ENCODE measurements at places on chromosomes 4 and X.

GRCh38 chrX:153635788-153636668 is 11.0 kb upstream of the DUSP9 start:
- no peak for DNase-seq

DNA sequence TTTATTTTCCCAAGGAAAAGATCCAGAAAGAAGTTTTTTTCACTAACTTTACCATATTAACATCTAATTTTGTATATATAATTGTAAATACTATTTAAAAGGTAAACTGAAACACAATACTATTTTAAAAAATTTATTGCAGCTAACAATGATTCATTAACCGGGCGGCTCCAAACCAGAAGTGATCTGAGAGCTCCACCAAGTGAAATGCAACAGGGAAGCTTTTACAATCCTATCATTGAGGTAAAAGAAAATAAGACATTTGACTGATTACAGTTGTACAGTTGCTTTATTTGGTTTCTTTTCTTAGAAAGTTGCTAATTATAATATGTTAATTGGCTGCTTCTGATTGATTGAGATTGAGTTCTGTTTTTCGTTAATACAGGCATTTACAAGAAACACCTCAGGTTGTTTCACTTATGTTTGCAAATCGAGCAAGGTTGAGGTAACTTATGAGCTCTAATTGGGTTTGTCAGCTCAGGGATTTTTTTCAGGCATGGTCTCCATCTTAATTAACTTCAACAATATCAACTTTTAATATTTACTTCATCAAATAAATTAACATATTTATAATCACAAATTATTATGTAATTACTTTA is 220.2 kb upstream of the UGT8 start:
- peak; percentile 22 for DNase-seq

- no peak for DNase-seq
Measured at GRCh38 chrX:132219343-132219768, at the start of gene RAP2C. Gene RAP2C (minus strand): TSS chrX:132219447. CDS start chrX:132217268, 2,179 bp downstream.

GRCh38 chr4:106277140-106277675 is 38.8 kb downstream of the TBCK start:
- no peak for DNase-seq

- no peak for DNase-seq
Measured at GRCh38 chrX:2691543-2692220, 587 bp downstream of the CD99 start.

DNA sequence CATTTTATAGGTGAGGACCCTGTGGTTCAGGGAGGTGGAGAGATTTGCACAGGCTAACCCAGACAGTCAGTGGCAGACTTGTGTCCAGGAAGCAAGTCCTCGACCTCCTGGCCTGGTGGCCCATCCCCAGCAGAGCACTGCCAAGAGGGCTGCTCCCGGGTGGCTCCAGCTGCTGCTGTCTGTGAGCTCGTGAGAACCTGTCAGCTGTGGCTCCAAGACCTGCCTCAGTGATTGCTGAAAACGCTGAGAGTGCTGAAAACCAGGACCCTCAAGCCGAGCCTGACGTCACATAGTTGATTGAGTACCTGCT is 74.2 kb downstream of the RTL9 start:
- no peak for DNase-seq

- no peak for DNase-seq
Measured at GRCh38 chr4:101244349-101244748, 103.0 kb downstream of the PPP3CA start.

DNA sequence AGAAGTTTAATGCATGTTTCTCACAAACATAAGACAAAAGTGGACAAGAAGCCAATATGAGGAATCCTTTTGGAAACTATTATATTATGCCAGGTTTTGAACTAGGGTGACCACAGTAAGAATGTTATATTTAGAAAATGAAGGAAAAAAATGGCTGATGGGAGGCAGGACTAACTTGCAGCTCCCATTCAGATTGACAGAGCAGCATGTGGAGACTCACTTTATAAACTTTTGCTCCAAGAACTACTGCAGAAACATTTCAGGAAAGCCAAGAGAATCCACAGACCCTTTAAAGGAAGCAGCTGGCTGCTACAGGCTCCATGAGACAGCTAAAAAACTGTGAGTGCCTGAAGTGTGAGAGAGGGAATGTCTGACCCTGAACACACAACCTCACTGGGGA is 738.6 kb upstream of the GRIA3 start:
- no peak for DNase-seq

DNA sequence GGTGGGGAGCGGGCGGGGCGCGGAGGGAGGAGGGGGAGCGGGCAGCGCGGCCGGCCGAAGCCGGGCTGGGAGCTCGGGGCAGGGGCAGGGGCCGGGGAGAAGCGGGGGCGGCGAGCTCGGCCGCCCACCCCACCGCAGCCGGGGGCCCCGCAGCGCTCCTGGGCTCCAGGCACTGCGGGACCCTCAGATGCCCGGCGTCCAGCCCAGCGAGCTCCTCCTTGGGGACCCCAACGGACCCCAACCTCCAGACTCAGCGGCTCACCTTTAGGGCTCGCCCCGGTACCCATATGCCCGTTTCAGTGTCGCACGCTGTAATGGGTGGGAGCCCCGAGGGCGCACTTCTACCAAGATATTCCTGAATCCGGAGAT is 357 bp upstream of the ADGRG2 start:
- no peak for DNase-seq

- DNase-seq, result no peak
Measured at GRCh38 chr4:15654593-15655222, 449 bp downstream of the FBXL5 start.

DNA sequence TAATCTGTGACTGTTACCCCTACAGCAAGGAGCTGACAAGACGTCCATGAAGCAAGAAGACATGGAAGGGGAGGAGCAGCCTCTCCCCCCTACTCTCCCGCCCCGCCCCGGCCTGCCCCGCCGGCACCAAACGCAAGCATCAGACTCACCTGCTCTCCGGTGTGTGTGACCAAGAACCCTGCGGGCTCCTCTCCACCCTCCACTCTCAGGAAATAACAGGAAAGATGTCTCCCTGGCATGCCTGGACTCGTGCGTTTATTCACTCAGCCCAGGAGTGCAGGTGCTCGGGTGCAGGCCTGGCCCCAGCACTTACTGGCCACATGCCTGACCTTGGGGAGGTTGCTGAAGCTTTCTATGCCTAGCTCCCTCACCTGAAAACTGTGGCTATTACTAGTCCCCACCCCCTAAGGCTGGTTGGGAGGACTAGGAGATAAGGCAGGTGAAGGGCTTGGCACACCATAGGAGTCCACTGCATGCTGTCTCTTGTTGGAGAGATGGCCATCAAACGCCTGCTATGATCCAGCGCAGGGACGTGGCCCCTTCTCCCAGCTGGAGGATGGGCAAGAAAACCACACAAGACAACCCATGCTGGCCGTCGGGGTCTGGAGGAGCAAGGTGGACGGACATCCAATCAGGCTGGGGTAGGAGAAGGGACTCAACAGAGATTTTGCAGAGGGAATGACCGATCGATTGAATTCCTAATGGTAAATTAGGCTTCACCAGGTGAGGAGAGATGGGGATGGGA is 34.9 kb upstream of the CLDN24 start:
- no peak for DNase-seq

GRCh38 chr4:148344941-148345340 is 97.3 kb downstream of the NR3C2 start:
- DNase-seq, result no peak

GRCh38 chr4:79609817-79610216 is 201.8 kb upstream of the GK2 start:
- no peak for DNase-seq

- no peak for DNase-seq
Measured at GRCh38 chrX:73562458-73562857, 539 bp upstream of the CHIC1 start.

DNA sequence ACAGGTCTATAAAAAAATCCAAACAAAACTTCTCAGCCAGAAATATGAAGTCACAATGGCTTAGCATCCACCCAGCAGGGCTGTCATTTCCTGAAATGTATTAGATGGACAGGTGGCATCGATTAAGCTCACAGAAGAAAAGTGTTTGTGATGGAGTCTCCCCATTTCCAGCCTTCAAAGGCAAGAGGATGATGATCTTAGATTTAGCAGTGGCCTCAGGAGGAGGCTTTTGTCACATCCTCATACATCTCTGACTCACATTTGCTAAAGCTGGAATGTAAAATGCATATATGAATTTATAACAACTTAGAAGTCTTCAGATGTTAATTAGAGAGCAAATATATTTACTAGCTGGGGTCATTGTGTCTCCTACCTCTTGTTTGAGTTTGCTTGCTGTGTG is 441.9 kb downstream of the SPRY1 start:
- DNase-seq, result no peak

- peak; percentile 50 for DNase-seq
Measured at GRCh38 chr4:150867148-150867547, 147.9 kb downstream of the LRBA start.

GRCh38 chrX:115602729-115603389 is 41.9 kb downstream of the PLS3 start:
- DNase-seq, result no peak

DNA sequence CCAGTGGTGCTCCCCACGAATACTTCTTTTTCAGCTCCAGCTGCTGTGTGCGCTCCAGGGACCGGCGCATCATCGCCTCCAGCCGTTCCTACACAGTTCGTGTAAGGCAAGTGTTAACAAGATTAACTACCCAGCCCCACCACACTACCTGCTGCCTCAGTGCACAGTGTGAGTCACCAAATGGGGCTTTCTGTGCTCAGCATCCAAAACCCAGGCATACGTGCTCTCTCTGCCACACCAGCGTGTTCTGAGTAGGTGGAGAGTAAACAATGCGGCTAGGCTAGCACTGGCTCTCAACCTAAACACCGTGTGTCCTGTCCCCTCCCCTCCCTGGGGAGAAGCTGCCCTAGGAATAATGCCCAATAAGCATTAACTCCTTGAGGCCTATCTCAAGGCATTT is 60.0 kb downstream of the MAP7D2 start:
- DNase-seq, result no peak

- DNase-seq, result peak; percentile 58
Measured at GRCh38 chr4:154822775-154823174, 41.7 kb downstream of the RBM46 start.

- DNase-seq, result no peak
Measured at GRCh38 chr4:186813377-186814068, 89.9 kb upstream of the FAT1 start.

- DNase-seq, result no peak
Measured at GRCh38 chrX:155215443-155216178, 649 bp upstream of the VBP1 start.

DNA sequence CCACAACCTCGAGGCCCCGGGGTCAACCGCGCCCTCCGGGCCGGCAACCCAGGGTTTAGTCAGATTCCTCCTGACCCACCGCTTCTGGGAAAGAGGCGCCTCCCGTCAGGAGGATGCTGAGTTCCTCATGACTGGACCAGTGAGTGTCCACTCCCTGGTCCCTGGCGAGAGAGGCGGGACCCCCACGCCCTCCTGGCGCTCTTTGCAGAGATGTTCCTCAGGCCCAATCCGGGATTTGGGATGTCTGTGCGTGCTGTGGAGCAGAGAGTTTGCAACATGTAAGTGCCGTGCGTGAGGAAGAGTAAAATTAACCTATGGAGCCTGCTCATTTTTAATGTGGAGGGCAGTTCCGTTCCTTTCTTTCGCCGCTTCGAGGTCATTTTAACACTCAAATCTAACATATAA is 824 bp upstream of the UGDH start:
- DNase-seq, result peak; percentile 71

- no peak for DNase-seq
Measured at GRCh38 chr4:153156263-153156662, 48.0 kb upstream of the TRIM2 start.

DNA sequence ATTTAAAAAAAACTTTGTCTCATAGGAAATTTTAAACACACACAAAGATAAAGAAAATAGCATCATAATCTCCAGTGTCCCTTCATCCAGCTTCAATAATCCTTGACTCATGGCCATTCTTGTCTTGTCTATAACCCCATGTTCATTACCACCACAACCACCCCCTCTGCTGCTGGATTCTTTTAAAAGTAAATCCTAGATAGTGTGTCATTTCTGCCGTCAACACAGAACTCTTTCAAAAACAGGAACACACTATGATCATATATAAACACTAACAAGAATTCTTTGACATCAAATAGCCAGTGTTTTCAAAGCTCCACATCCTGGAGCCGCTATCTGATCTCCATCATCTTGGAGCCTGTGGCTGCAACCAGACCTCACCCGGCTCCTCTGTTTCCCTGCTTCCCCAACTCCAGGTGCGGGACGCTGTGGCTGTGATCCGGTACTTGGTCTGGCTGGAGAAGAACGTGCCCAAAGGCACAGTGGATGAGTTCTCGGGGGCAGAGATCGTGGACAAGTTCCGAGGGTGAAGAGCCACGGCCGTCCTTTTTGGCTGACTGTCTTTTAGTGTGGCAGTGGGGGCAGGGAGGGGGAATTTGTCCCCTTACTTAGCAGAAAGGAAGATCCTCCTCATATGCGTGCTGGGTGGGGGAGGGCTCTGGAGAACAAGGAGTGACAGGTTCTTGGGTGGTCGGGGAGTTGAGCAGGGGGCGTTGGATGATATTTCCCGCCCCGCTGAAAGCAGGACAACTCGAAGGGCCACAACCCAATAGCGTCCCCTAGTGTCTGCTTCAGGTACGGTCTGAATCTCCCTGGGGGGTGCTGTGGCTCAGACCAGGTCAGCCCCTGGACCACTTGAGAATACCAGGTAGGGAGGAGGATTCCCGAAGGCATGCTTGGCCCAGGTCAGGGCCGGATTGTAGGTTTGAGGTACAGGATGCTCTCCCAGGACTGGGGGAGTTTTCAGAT is 15.6 kb downstream of the XPNPEP2 start:
- DNase-seq, result no peak

DNA sequence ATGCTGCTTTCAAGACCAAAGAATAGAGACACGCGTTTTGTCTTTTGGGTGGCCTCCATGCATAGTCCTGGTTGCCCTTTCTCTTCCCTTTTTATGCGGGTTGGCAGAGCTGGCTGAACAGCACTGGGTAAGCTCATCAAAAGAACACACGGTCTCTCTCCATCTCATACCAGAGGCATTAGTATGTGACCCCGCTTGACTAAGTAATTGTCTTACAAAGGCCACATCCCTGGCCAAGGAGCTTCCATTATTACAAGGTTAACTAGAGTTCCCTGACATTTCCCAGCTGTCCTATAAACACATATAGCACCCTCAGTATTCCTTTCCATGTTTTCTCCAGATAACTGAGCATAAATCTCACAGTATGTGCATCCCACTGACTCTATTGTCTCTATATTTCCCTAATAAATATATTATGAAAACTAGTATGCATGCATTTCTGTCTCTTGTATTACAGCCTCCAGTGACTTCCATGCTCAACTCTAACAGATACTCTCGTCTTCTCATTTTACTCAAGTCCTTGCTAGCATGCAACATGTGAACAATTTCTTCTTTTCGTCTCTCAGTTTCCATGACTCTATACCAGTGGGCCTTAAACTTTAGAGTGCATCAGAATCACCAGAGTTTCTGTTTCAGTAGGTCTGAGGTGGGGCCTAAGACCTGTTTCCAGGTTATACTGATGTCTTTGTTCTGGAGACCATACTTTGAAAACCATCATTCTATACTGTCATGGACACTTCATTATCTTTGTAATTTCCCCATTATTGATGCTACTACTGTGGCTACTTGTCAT is 247.7 kb upstream of the ARSJ start:
- no peak for DNase-seq

DNA sequence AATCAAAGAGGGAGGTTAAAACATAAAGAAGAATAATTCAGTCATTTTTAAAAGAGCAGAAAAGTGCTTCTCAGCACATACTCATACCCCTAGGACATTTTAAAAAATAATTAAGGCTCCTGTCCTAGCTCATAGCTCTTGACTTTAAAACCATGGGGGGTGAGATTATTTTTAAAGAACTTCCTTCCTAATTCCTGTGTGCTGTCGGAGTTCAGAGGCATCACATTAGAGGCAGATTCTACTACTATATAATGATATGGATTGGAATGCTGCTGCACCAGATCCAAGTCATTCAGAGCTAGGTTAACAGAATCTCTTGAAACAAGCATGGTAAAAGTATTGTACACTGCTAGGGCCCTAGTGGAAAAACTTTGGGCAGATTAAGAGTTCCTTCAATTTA is 456.5 kb upstream of the ADGRL3 start:
- DNase-seq, result no peak
